ENCODE measurements at places on chromosomes 4 and X. TPM values are rescaled to one million over a fixed set of nuclear protein-coding genes. Genes with fewer than 3 reads are reported as not detected.

DNA sequence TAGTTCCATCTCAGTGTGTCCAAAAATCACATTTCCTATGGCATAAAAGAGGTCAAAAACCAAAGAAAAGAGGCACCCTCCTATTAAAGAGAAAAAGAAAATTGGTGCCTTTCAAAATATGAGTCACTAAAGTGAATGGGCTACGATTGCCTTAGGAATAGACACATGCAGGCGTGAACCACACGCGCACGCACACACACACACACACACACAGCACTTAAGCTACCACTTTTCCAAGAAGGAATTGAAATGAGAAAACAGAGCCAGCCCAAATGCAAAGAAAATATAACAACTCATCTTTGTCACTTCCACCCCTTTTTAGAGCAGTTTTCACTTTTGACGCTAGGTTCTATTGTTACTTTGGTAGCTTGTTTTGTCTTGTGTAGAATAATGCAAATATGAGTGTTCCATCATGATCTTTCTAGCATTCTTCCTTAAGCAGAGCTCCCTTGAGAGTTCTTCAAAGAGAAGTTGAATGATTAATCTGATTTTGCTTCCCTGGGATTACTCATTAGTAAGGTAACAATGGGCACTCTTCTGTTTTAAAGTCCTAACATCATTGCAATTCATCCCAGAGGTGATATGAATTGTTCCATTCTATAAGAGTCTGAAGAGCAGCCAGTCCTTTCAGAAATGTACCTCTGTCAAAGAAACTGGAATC lies 239.2 kb upstream of the GNPDA2 start:
- DNase-seq: no peak

DNA sequence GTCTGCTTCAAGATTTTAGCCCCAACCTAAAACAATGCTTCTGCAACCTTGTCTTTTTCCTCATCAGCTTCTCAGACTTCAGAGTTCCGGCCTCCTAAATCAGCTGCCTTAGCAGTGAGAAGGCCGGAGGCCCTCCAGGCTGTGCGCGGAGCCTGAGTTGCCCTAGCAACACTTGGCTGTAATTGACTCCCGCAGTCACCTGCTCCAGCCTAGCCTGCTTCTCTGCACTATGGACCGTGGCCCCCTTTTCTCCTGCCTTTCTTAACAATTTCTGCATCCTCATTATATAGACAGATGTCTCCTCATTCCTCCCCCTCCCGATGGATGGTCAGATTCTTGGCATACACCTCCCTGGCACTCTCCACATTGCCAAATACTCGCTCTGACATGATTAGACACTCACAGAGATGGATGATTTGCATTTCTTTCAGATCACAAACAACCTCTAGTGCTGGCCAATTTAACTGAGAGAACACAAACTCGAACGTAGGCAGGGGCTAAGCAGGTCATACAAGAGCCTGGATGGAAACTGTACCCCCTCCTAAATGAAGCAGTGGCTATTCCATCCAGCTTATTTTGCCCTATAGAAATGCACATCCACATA lies 9.5 kb upstream of the HUWE1 start:
- DNase-seq: no peak

GRCh38 chrX:24146283-24146949 lies 3.1 kb upstream of the ZFX start:
- DNase-seq: no peak

Gene HAND2
- polyA plus RNA-seq: not detected

GRCh38 chrX:10965174-10965798 lies 145.8 kb upstream of the HCCS start:
- no peak for DNase-seq

DNA sequence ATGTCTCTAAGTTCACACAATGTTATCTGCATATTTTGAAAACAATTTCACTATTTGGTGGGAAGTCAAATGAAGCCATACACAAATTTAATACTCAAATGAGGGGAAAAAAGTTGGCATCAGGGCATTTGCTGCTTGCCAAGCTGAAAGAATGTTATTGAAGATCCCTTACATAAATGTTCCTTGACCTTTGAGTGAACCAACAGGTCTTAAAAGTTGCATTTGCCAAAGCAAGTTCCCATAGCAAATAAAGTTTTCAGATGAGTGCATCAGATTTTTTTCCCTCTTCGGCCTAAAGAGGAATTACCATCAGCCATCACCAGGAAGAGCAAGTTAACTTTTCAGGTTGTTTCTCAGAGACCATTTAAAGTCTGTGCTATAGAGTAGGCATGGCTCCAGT lies 115.9 kb downstream of the COX18 start:
- no peak for DNase-seq

GRCh38 chr4:167020410-167020809 lies 213.9 kb downstream of the SPOCK3 start:
- DNase-seq: no peak

- peak; percentile 66 for DNase-seq
Measured at GRCh38 chrX:69387567-69388487, 116.3 kb upstream of the NALF2 start.

DNA sequence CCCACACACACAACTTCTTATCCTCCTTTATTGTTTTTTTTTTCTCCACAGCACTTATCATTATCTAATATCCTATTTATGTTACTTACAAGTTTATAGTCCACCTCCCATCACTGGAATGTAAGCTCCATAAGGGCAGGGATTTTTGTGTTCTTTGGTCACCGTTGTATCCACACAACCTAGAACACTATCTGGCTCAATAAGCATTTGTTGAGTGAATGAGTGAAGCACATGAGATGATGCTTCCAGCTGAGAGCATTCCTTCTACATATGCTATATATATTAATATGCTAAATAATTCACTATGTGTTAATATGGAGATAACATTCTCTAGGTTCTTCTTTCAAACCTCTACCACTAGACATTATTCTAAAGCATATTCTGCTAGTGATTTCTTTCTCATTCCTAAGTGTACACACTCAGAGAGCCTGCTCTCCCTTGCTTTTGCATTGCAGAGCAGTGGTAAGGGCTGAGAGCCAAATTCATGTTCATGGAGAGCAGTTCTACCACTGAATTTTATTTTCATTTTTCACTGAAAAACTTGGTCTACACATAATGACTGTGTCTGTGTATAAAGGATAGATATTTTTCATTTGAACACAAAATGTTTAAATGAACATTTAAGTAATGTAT lies 20.3 kb upstream of the LUZP4 start:
- DNase-seq: no peak

DNA sequence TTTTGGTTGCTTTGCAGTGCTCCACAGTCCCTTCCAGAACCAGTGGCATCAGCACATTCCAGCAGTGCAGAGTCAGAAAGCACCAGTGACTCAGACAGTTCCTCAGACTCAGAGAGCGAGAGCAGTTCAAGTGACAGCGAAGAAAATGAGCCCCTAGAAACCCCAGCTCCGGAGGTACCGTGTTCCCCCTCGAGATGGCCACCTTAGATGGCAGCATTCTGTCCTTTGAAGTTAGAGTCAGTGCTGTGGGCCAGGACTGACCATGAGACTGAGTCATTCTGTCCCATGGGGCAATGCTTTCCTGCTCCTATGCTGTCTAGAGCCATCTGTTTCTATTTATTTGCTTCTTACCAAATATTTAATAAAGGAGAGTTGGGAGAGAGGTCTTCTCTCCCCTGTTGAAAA lies 112.3 kb downstream of the KLHL8 start:
- DNase-seq: no peak

All from left kidney (tissue), 8 donors.